CD4-positive, alpha-beta T cell treated with Interferon gamma for 1 hour (primary cell): ENCODE measurements at places on chromosomes 16 and 17.

DNA sequence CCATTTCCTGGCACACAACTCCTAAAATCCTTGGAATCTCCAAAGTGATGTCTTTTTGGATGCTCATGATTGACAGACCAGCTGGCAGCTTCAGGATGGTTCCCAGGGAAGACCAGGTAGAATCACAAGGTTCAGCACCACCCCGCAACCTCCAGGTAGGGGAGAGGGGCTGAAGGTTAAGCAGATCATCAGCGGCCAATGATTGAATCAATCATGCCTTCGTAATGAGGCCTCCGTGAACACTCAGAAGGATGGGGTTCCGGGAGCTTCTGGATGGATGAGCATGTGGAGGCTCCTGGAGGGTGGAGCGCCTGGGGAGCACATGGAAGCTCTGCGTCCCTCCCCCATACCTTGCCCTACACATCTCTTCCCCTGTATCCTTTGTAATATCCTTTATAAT is 185.9 kb downstream of the SEC14L1 start:
- no peak for DNase-seq

- no peak for DNase-seq
Measured at GRCh38 chr16:81655469-81656162, 123.5 kb upstream of the PLCG2 start.

- DNase-seq, result no peak
Measured at GRCh38 chr17:32914181-32914580, 13.8 kb upstream of the TMEM98 start.

- no peak for DNase-seq
Measured at GRCh38 chr16:67192781-67193361, 916 bp downstream of the E2F4 start.

GRCh38 chr17:27808628-27809027 is 8.3 kb upstream of the NOS2 start:
- DNase-seq, result no peak
